Stimulated activated CD8-positive, alpha-beta memory T cell treated with anti-CD3 and anti-CD28 coated beads, Interleukin-4, amount 100 ng/mL, for 1 hour (primary cell): ENCODE measurements at places on chromosomes 3 and 15.

- DNase-seq, result no peak
These were observed 41.7 kb downstream of the KIF15 start for GRCh38 chr3:44803298-44803697.

DNA sequence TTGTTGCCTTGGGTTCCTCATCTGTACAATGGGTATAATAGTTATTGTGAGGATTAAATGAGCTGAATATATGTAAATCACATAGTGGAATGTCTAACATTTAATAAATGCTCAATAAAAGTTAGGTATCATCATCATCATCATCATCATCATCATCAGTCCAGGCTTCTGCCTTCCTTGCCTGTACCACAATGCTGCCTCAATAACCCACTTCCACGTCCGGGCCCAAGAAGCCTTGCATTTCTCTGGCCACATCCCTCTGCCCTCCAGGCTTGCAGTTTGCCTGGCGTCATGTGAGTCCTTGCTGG lies 137.4 kb downstream of the THSD4 start:
- DNase-seq, result no peak

DNA sequence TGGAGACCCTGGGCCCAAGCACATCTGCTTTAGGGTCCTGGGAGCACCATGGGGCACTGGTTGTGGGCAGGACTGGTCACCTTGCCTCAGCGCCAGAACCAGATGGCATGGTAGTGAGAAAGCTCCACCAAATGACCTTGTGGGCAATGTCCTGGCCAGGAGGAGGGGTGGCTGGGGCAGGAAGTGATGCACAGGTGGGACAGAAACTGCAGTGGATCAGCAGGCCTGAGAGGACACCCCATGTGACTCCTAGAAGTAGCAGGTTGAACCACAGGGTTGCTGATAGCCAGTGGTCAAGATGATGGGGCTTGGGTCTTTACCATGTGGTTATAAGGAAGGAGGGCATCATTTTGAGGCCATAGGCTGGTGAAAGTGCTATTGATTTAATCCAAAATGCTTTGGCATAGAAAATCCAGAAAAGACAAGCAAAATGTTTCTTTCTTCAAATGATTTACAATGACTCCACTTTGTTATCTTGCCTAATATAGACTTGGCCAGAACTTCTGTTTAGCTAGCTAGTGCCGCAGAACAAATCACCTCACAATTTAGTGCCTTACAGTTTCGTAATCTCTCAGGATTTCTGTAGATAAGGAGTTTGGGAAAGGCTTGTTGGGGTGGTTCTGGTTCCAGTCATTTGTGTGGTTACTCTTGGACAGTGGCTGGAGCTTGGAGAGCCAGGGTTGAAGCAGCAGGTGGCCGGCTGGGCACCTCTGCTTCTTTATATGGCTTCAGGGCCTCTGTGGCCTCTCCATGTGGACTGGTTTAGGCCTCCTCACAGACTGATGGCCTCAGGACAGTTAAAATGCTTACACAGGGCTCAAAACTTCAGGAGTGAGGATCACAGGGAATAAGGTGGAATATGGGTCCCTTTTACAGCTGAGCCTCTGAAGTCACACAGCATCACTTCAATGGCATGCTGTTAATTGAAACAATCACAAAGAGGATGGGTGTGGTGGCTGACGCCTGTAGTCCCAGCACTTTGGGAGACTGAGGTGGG lies 27.5 kb downstream of the TMEM158 start:
- no peak for DNase-seq

GRCh38 chr3:89504432-89504831 lies 397.0 kb downstream of the EPHA3 start:
- DNase-seq, result no peak

DNA sequence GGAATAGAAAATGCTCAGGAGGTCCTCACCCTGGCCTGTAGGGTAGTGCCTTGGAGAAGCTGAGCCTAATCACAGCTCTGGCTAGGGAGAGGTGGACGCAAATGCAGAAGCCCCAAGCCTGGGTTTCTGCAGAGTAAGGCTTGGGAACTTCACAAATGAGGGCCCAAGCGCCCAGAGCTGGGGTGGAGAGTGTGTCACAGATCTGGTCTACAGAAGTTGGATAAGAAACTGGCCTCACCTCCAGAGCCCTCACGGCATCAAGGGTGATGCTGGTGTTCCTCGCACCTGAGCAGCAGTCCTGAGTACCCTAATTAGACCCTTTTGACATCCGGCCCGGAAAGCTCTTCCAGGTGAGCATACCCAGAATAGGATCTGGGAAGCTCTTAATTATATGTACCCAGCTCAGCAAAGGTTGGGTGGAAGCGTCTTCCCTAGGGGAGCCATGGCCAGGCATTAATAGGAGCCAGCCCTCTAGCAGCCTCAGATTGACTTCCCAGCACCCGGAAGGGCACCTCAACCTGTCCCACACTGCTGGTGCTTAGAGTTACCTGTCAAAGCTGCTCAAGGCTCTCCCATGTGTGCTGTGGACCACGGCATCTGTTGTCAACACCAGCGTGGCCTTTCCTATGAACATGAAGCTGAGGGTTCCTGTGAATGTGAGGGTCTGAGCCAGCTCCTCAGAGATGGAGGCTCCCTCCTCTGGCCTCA lies 31.8 kb downstream of the RBM5 start:
- no peak for DNase-seq

- DNase-seq, result no peak
These were observed 313.3 kb downstream of the SATB1 start for GRCh38 chr3:18111796-18112232.

DNA sequence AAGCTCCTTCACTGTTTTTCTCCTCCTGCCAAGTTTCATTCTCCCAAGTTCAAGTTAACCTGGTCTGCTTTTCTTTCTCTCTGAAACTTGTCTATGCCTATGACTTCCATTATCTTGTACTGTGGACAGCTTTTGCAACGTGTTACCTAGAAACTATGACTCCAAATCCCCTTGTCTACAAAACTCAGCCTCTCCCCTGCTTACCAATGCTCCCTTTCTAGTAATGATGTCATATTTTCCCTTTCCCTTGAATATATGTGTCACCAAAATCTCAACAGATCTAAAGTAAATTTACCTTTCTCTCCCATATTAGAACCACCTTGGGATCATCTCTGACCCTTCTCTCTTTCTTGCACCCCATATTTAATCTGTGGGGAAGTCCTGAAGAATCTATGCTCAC lies 10.5 kb upstream of the ABHD2 start:
- no peak for DNase-seq

- DNase-seq, result no peak
These were observed 58.0 kb downstream of the CMTM8 start for GRCh38 chr3:32296251-32297204.

DNA sequence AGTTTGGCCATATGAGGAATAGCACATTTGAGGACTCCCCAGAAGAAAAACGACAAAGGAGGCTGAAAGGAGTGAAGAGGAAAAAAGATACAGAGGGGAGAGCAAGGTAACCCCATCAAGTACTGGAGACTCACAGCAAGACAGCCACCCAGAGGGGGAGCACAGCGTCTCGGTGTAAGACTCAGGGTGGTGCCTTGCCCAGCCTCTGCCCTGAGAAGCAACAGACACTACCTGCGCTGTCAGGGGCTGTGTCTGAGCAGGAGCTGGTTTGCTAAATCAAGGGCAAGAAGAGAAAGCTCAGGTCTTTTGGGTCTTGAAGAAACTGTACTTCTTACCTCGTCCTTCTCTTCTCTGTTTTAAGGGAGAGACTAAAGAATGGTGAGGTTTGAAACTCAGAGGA lies 27.9 kb downstream of the FBXO45 start:
- DNase-seq, result no peak
